ENCODE measurements at places on chromosomes 7 and 10.

DNA sequence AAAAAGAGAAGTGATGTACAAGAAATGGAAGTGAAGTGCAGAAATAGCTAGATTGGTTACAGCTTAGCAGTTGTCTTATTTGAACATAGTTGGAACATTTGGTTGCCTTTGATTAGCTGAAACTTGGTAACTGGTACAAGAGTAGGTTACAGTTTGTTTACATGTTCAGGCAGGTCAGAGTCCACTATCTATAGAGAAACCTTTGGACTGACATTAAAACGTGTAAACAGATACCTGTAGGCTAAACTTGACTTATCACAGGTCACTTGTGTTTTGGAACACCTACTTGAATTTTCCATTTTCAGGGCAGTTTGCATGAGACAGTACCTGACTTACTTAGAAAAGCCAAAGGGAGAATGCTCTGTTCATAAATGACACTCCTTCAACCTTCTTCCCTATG, 28.5 kb upstream of the CYP2C8 start:
- DNase-seq = peak; percentile 58

DNA sequence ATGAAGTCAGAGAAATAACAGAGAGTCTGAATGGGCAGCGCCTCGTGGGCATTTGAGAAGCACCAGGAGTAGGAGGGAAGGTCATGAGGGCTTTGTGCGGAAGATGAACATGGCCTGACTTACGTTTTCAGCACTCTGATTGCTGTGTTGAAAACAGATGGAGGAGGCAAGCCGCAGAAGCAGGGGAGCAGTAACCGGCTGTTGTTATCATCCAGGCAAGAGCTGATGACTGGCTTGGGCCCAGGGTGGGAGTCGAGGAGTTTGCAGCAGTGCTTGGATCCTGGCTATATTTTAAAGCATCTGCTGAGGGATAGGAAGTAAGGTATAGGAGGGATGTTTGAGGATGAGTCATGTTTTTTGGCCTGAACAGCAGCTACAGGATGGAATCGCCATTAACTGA, 12.7 kb upstream of the PDLIM1 start:
- no peak for DNase-seq

- DNase-seq = no peak
Observed at GRCh38 chr7:139403601-139404000, 43.9 kb downstream of the LUC7L2 start.

DNA sequence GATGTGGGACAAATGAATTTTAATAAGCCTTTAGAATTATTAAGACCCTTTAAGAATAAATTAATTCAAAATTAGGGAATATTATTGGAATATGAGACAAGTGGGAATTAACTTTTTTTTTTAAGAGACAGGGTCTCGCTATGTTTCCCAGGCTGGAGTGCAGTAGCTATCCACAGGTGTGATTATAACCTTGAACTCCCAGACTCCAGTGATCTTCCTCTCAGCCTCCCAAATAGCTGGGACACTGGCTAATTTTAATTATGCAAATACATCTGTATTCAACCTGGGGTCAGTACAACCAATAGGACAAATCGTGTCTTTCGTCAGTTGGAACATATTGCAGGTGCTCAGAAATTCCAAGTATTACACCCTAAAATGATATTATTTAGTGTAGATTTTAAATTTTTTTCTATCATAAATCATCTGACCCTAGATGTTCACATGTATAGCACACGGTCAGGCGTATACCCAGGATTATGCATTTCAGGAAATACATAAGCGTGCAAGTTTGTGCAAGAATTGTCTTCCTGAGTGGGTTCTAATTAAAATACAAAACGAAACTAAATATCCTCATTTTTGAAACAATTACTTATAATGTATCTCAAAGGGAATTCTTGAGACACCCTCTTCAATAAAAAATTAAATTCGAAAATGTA, 1.2 kb downstream of the NT5C3A start:
- DNase-seq = peak; percentile 52

DNA sequence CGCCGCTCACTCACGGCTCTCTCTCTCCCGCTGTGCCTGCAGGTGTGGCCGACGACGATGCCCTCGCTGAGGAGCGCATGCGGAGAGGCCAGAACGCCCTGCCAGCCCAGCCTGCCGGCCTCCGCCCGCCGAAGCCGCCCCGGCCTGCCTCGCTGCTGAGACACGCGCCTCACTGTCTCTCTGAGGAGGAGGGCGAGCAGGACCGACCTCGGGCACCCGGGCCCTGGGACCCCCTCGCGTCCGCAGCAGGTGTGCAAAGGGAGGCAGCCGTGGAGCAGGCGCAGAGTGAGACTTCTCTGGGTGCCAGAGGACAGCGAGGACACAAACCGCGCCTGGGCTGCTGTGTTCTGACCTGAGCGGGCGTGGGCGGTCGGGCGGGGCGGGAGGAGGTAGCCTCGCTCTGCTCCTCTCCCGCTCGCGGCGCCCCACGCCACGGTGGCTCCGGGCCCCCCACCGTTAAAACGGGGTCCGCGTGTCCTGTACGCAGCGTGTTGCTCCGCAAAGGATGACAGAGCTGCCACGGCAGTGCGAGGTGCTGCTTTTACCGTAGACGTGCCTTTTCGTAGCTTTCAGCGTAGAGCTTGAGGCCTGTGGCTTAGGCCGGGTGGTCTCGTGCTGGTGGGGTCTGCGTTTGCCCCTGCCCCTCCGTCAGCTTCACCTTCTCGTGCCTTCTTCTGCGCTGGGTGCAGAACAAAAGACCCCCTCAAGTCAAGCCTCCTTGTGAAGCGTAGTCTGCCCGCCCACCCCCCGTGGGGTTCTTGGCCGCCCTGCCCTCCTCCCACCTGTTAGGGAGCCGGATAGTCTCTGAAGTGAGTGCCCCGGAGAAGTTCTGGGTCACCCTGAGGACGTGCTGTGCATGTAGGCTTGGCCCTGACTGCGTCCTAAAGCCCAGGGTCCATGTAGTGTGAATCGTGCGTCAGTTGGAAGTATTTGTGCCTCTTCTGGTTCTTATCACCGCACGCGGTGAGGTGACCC, 73.2 kb downstream of the DNAJB6 start:
- no peak for DNase-seq

- no peak for DNase-seq
Observed at GRCh38 chr10:127013691-127014473, 108.7 kb downstream of the DOCK1 start.

- no peak for DNase-seq
Observed at GRCh38 chr7:30923774-30924413, 12.2 kb downstream of the AQP1 start.

DNA sequence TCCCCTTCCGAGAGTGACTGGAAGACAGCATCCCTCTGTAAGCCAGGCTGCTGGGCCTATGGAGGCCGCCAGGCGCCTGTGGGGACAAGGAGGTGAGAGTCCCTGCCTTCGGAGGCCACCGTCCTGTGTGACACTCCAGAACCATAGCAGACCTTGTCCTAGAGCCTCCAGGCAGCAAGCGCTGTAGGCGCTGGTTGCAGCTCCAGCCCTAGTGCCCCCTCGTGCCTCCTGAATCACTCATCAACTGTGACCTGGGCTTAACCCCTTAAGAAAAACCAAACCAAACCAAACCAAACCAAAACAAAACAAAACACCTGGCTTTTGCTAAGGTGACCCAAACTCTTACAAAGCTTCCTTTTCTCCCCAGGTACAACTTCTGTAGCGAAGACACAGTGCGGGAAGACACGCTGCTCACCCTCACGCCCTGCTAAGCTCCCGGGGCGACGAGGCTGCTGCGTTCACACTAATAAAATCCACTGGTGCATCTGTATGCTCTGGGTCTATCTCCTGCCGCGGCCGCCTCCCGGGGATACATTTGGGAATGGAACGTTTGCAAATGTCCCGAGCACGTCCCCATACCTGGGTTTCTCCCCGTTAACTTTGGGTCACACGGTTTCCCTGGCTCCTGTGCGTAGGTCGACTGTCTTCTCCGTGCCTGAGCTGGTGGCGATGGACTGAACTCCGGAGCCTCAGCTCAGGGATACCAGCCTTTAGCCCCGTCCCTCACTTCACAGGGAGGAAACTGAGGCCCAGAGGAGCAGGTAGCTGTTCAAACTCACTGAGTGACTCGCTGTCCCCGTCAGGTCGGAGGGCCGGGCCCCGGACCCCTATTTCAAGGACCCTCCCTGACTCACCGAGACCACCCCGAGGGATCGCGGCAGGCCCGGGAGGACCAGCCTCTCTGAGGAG, 11.8 kb upstream of the PNLIPRP2 start:
- DNase-seq = no peak
